Nephron progenitor cell (in vitro differentiated cells): ENCODE measurements at places on chromosomes 6 and 20.

DNA sequence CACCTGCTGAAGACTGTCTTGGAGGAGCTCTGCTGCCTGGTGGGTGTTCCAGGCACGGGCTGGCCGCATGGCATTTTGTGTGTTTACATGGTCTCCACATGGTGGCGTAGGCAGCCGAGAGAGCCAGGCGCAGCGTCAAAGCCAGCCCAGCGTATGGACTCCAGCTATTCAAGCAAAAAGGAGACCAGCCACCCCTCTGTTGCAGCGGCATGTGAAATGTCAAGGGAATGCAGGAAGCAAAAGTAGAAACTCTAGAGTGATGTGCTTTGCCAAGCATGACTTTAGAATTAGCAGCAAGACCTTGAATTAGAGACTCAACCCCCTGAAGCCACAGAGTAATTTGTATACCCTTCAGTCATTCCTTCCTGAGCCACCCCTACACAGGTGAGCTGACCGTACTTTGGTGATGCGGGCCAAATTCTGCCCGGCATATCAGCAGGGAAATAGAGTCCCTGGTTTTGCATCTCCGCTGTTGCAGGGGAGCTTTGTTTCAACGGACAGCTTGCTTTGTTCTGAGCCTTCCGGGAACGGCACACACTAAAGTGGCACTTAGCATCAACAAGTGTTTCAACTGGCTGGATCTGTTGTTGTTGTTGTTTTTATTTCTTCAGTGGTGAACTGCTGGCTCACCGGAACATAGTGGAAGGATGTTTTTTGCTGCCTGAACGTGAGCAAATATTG lies 48.5 kb downstream of the FNDC1 start:
- DNase-seq: peak; percentile 64

DNA sequence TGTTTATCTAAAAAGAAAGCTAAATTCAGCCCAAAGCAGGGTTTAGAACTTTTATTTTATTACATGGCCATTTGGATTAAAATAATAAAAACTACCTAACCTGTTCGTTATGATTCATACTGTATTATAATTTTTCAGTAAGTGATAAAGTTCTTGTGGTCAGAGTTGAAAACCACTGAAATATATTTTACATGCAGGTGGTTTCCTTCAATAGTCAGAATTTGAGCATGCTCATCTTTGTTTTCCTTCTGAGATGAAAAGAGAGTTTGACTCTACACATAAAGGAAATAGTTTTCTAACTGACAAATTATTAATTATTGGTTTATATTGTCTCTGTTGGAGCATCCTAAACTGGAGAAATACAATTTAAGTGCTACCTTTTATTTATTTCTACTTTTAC lies 114.0 kb upstream of the FKBP1C start:
- no peak for DNase-seq

GRCh38 chr20:5990946-5991345 lies 40.5 kb downstream of the MCM8 start:
- no peak for DNase-seq

GRCh38 chr20:11778206-11778570 lies 139.5 kb upstream of the BTBD3 start:
- DNase-seq: no peak

DNA sequence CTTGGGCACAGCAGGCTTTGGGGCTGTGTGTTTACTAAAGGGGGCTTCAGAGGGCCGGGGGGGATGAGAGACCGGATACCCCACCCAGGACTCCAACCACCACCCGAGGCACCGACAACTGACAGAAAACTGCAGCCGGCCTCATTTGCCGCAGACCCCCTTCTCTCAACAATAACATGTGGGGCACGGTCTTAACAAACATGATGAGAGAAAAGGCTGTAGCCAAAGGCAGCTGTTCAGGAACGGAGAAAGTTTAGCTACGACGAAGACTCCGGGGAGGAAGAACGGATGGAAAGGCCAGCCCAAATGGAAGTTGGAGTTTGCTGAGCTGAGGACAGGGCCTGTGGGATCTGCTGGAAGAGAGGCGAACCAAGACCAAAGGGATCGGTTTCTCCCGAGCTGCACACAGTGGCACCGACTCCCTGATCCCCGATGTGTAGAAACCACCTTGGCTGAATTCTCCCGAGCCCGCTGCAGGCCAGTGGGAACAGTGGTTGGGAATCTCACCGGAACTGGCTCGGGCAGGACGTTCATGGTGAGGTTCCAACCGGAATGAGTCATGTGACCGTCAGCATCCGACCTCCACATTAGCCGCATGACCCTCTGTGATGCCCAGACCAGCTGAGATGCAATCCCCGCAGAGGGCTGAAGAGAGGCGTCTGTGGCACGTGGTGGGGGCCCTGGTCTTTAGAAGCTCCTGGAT lies 359.3 kb downstream of the TAF4 start:
- no peak for DNase-seq
